GM18507 (cell line): ENCODE measurements at places on chromosomes 11 and 22.

- no peak for DNase-seq
These were observed 580.7 kb downstream of the NTM start for GRCh38 chr11:131951121-131951520.

GRCh38 chr11:63491636-63492372, 837 bp upstream of the PLAAT5 start:
- no peak for DNase-seq

DNA sequence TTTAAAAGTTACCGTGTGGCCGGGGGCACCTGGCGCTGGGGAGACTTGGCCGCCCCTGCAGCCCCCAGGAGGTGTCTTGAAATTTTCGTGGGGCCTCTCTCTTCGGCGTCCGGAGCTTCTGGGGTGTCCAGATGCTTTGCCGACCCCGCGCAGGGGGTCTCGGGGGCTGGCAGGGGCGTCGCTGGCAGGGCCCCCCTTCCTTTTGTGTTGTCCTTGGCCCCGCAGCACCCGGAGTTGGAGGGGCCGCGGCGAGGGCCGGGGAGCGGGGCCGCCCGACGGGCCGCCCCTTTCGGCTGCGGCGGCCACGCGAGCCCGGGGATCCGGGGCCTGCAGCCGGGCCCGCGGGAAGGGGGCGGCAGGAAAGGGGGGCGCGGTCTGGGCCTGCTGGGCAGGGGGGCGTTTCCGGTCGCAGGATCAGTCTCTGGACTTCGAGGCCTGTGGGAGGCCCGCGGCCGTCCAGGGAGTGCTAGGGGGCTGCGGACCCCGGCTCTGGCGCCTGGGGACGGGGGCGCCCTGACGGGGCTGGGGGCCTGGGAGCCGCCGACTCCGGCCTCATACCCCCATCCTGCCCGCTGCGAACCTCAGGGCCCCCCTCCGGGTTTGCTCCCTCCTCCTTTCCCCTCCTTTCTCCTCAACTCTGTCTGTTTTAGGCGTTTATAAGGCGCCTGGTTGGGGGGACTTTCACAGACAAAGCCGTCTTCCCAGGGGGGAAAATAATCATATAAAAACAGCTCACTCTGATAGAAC, 869 bp downstream of the ZC3H7B start:
- no peak for DNase-seq

DNA sequence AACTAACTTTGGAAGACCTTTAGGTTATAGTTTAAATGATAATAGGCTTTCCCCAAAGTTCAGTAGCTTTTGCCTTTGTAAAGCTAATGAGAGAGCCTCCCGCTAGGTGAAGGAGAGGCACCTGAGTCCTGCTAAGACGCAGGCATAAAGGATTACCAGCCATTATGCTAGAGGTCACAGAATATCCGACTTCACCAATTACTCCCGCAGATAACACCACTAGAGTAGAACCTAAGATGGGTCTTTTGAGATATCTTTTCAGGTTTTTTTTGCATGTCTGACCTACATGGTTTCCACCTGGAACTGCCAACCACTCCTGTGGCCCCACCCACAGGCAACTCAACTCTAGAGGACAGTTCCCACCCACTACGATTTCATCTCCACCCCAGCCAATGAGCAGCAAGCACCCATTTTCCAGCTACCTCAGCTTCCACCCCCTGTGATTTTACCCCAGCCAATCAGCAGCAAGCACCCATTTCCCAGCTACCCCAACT, 314.3 kb downstream of the BRD1 start:
- DNase-seq: no peak

DNA sequence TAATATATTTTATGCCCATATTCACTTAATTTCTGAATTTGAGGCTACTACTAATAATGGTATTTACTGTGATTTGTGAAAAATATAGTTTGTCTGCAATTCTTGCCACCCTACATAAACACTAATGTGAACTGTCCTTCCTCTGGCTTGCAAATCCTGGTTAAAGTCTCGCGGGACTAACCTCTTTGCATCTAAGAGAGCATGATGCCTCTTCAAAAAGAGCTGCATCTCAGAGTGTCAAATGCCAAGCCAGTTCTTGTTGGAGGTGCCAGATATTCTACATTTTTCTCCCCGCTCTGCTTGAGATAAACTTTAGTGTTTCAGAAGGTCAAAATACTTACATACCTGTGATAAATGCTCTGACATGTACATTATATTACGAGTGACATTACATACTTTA, 2.1 kb downstream of the ARHGAP42 start:
- no peak for DNase-seq

DNA sequence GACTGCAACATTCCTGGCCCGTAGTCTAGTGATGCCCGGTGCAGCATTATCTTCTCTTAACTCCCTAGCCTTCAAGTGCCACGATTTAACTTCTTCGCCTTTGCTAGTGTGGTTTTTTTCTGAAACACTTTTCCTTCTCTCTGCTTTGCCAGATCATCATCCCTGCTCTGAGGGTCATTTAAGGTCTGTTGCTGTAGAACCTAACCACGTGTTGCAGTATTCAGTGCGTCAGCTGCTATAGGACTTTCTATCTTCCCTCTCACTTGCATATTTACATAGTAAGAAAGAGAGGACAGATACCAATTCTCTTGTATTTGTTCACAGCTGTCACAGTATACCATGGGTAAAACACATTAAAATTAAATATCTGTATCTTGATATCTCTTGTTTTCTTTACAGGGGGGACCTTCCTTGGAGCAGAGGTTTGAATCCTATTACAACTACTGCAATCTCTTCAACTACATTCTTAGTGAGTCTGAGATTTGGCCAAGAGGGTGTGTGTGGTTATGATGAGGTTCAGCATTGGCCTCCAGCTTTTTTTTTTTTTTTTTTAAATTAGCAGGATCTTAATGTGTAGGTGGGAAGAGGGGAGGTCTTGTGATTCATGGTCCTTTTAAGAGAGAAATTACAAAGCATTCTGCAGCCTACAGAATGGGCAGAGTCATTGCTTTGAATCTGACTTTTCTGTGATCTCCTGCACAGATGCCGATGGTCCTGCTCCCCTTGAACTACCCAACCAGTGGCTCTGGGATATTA, 13.5 kb downstream of the EIF3L start:
- DNase-seq: no peak

- peak; percentile 67 for DNase-seq
These were observed at the start of gene PTPRCAP for GRCh38 chr11:67437082-67437808. PTPRCAP (minus strand) TSS chr11:67437682; CDS start chr11:67437619, 63 bp downstream.

DNA sequence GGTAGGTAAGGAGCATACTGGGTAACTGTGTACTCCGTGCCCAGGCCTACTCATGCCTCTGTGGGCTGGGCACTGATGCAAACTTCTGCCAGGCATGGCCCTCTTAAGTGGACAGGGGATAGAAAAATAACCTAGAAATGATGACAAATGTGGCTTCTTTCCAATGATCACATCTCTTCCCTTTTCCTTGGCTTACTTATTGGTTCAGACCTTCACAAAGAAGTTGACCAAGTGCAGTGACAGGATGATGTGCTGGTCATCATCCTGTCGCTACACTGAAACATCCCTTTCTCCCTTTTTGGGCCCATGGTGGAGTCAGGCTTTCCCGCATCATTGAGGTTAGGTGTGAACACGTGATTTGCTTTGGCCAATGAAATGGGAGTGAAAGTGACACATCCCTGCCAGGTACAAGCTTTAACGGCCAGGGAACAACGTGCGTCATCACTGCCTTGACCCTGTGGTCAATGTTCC, 31.8 kb upstream of the APOBEC3A start:
- no peak for DNase-seq

DNA sequence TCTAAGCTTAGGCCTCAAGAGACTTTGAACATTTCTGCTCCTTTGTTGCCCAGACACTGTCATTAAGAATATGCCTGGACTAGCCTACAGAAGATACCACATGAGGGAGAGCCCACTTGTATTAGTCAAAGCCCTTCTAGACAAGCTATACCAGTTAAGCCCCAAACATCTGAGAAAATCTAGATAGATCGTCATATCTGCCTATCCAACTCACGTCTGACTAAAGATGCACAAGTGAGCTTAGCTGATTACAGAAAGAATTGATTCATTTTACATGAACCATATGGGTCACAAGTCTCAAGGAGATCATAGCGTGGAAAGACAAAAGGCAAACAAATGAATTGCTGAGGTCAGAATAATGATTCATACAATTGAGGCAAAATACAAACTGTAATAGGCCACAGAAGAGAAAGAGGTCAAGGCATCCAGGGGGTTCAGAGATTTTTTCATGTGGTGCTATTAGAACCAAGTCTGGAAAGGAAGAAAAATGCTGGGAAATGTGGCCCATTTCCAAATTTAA, 1155.5 kb upstream of the TENM4 start:
- no peak for DNase-seq

GRCh38 chr22:21003782-21004181, 1.9 kb upstream of the THAP7 start:
- DNase-seq: no peak

- DNase-seq: no peak
These were observed 70.6 kb downstream of the ARHGAP42 start for GRCh38 chr11:100757646-100758045.

DNA sequence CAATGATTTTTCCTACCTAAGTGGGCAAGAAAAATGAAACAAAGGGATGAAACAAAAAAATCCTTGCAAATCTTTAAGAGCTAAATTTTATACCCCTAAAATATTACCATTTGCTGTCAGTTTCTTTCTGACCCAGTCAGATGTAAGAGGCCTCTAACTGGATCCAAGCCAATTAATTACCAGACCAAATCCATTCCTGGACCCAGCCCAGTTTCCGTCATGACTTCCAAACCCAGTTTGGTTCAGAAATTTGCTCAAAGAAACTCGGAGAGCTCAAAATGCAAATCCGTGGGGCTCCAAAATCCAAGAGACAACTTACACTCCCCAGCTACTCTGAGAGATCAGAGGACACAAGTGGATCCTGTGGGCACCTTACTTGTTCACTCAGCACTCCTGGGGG, 46.8 kb downstream of the TRIM44 start:
- no peak for DNase-seq

GRCh38 chr22:37377927-37378326, 49.4 kb downstream of the ELFN2 start:
- no peak for DNase-seq

- no peak for DNase-seq
These were observed 63.4 kb downstream of the CACNG2 start for GRCh38 chr22:36640106-36640672.

GRCh38 chr22:19911540-19912270, 29.9 kb upstream of the COMT start:
- DNase-seq: no peak

DNA sequence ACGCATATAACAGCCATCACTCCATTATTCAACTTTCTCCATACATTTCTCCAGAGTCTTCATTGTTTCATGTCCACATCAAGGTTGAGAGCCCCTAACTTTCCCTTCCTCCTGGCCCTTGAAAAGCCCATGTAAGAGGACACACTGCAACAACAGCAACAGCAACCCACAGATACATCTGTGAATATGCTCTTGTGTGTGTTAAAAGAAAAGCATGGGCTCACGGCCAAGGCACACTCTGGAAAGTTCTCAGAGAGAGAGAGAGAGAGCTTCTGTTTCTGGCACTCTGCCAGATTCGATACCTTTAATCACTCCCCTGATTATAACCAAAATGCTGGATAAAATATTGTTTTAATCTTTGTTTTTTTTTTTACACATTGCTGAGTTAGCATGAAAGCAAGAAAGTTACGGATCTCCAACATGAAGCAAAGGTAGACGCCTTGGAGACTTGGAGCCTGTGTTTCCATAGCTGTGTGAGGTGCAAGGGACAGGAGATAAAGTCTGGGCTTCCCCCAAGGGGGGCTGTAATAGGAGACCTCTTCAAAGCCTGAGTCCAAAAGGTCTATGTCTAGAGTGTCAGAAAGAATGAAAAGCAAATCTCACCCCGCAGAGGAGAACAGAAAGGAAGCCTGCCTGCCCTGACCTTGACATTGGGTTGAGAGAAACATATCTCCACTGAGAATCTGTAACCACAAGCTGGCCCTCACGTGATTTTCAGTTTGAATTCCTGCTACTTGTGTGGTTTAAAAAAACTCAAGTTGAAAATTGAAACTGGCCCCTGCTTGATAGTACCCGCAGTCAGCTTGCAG, 33.7 kb upstream of the MPPED1 start:
- peak; percentile 28 for DNase-seq

- peak; percentile 46 for DNase-seq
These were observed 61.9 kb downstream of the ADM start for GRCh38 chr11:10366568-10367331.

DNA sequence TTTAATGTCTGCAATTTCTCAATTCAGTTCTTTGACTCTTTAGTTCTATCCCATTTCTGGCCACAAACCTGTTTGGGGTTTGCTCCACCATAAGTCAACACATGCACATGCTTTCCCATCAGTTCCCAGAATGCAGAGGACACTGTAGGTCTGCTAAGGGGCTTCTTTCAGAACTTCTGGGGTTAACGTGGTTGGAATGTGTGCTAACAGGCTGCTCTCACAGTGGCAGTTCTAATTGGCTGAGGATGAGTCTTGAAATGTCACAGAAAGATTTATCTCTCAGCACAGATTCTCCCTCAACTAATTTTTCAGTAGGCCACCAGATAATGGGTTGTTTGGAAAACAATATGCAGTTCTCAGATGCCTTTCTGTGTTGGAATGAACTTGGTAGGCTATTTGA, 703.4 kb downstream of the NTM start:
- DNase-seq: no peak

- peak; percentile 78 for DNase-seq
These were observed at the start of gene ANO9 for GRCh38 chr11:441418-442274. ANO9 (minus strand) TSS chr11:442011; CDS start chr11:441926, 85 bp downstream.

- DNase-seq: no peak
These were observed 83.8 kb downstream of the TBC1D22A start for GRCh38 chr22:46846150-46846831.

GRCh38 chr11:10725114-10725906, 25.7 kb upstream of the CTR9 start:
- DNase-seq: no peak

- no peak for DNase-seq
These were observed 16.8 kb upstream of the TMEM191C start for GRCh38 chr22:21450320-21450831.

GRCh38 chr11:19366992-19367709, 126.4 kb upstream of the E2F8 start:
- DNase-seq: no peak

DNA sequence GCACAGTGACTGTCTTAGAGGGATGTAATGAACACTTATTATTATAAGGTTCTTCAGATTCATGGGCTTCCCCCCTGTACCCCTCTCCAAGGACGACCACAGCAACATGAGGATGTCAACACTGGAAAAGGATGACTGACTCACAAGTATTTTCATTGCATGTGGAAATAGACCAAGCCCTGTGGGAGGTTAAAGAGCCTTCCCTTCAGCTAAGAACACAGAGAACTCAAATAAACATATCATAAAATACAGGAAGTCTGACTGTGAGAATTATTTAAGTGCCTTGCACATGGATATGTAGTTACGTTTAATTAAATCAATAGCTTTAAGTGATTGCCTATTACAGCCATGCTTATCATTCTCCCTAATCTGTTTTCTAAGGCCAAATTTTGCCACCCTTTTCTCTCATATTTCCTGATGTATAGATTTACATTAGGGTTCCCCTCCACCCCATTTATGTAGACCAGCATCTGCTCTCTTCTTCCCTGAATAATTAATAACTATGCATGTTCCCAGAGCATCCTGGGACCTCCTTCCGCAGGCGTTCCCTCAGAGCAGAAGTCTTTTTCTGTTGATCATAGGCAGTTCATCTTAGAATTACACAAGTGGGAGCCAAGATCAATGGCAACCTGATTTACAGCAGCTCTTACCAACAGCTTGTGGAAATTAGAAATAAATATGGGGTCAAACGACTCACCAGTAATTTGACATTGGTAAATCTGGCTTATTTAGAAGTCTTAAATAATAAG, 226.9 kb downstream of the OPCML start:
- DNase-seq: no peak
